ENCODE measurements at places on chromosomes 5 and 9.

GRCh38 chr5:151036556-151036955 is 16.2 kb downstream of the GPX3 start:
- DNase-seq: peak; percentile 60

- DNase-seq: no peak
These were observed 231.3 kb downstream of the ENC1 start for GRCh38 chr5:74409166-74409706.

DNA sequence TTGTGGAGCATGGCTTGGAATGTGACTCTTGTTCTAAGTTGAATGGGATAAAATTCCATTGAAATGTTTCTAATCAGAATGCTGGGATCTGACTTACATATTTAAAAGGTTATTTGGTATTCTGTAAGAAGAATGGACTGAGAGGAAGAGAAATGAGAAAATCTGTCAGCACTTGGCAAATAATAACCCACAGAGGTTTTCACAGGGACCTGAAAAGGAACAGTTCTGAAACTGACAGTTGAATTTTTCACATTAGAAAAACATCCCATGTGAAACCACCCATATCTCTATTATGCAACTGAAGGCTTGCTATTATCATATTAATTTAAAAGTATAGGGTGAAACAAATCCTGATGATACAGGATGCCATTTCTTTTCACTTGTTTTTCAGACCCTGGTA is 302.7 kb downstream of the EPB41L4A start:
- no peak for DNase-seq

DNA sequence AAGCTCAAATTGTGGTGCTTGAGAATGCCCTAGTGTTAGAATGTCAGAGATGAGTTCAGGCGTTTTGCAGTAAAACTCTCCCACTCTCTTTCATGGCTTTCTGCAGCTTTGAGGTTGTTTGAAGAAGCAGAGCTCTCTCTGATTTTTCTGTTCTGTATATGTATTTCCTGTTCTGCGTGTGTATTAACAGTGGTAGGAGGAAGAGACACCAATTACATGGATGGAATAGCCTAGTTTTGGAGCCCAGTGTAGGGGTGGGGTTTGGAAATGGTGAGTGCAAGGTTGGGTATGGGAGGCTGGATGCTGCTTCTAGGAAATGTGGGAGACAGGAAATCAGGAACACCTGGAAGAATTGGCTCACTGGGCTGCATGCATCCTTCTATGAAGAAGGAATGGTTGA is 12.4 kb downstream of the LARP1 start:
- DNase-seq: no peak

DNA sequence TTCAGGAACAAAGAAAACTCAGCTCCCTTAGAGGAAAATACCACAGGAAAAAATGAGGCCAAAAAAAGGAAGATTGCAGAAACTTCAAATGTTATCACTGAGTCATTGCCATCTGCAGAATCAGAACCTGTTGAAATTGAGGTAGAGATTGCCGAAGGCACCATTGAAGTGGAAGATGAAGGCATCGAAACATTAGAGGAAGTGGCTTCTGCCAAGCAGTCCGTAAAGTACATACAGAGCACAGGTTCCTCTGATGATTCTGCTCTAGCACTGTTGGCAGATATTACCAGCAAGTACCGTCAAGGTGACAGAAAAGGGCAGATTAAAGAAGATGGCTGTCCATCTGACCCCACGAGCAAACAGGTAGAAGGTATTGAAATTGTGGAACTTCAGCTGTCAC is 30.8 kb upstream of the NIM1K start:
- DNase-seq: no peak

GRCh38 chr9:114732823-114733222 is 50.8 kb upstream of the TEX48 start:
- peak; percentile 19 for DNase-seq

DNA sequence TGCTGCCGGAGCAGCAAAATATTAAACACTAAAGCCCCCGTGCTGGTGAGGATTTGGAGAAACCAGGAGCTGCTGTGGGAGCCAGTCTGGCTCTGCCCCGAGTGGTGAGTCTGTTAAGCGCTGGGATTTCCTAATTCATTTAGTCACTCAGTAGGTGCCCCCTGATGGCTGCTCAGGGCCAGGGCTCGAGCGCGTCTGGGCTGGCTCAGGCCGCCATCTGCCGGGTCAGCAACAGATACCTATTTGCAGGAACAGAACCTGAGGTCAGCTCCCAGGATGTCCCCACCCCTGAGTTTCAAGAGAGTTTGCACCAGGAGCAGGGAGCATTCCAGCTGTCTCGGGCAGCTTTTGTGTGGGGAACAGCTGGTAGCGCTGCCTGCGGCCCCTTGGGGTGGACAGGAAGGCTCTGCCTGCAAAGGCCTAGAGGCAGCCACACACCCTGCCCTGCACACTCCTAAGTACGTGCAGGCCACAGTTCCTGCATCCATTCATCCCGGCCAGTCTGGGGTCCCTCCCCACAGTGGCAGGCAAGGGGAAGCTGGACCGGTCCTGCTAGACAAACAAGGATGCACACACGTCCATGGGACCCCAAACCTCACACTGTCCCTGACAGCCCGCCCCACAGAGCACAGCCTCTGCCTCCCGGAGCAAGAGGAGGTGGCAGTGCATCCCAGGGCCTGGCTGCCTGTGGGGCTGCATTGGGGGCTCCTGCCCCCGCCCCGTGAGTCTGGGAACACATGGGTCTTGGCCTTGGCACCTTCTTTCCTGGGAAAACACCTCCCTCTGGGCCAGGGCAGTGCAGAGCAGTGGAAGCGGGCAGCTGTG is 83.7 kb downstream of the ADAMTS2 start:
- DNase-seq: no peak

- DNase-seq: no peak
These were observed 4.6 kb downstream of the TUBB4B start for GRCh38 chr9:137245450-137246421.

DNA sequence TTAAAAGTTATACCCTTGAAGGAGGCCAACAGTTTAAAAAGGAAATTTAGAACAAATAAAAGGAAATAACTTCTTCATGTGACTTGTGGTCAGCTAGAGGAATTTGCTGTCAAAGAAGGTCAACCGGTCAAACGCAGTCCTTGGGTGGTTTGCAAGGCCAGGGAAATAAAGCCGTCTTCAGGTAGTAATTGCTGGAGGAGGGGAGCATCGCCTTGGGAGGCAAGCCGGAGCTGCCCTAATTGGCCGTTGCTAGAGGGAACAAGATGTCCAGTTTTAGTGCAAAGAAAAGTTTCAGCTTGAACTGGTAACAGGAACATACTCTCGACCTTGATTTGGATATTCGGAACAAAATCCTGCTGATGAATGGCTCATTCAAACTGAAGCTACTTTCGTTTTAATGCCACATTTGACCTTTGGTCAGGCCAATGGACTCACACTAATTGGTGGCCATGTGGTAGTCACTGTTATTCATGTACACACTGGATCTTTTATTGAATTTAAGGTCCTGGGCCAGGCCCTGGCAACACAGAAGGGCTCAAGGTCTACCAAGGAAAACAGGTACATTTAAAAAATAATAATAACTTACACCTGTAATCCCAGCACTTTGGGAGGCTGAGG is 47.0 kb upstream of the MYO10 start:
- peak; percentile 87 for DNase-seq

GRCh38 chr5:154189256-154189818 is 1.2 kb upstream of the GALNT10 start:
- DNase-seq: peak; percentile 12

DNA sequence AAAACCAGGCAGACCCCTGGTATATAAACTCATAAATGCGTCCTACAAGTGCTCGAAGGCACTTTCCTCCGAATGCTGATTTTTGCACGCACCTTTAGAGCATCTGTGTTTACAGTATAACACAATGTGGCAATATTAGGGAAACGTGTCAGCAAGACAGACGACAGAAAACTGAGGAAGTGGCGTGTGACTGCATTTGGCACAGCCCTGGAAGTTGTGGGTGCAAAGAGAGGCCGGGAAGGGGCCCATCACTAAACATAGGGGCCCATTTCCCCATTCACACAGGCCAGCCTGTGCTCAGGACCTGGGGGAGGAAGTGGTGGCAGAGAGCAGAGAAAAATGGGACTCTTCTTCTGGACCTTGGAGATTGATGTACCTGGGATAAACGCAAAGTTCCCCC is 48.2 kb downstream of the RASGEF1C start:
- DNase-seq: no peak

GRCh38 chr5:56561455-56561854 is 253.9 kb upstream of the MAP3K1 start:
- DNase-seq: no peak

DNA sequence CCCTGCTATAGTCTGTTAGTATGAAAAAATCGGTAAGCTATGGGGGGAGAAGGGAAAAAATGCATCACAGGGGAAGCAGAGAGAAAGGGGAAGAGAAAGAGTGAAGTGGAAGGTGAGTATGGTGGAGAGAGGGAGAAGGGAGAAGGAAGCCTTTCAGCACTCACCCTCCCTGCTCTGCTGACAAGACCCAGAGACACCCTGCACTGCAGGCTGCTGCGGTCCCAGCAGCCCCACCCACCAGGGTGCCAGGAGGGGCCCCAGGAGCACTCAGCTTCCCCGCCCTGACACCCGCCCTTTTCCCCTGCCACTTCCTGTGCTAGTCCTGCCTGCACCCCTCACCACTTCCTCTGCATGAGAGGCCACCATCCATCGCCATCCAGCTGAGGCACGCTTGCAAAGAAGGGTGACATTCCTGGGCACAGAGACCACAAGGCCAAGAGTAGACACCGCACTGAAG is 12.7 kb downstream of the STK10 start:
- no peak for DNase-seq

DNA sequence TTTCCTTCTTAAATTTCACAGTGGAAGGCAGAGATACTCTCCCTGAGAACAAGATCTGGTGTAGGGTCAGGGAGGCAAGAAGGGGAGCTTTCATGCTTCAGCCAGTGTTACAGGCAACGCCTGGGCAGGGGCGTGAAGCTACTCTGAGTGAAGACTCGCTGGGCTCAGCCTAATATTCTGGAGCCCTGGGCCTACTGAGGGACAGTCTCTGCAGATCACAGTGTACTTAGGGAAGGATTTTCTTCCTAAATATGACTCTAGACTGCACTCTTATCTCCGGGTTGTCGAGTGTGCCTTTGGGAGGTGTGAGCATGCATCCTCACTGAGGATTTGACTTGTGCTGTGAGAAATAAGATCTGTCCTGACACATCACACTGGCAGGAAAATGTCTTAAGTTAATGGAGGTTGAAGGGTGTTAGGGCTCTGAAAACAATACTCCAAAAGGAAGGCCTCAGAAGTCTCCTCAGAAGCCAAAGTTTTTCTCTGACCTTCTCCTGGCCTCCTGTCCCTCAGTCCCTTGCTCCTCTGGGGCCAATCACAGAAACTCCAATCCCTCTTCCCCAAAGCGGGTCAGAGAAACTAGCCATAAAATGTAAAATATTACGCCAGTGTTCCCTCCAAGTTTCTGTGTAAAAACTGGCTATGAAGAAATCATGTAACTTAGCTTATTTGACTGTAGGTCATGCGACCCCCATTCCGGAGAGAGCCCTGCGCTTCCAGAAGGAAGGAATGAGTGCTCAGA is 156.8 kb upstream of the TBC1D2 start:
- DNase-seq: no peak

GRCh38 chr5:93583439-93583767 is 381 bp downstream of the NR2F1 start:
- no peak for DNase-seq

DNA sequence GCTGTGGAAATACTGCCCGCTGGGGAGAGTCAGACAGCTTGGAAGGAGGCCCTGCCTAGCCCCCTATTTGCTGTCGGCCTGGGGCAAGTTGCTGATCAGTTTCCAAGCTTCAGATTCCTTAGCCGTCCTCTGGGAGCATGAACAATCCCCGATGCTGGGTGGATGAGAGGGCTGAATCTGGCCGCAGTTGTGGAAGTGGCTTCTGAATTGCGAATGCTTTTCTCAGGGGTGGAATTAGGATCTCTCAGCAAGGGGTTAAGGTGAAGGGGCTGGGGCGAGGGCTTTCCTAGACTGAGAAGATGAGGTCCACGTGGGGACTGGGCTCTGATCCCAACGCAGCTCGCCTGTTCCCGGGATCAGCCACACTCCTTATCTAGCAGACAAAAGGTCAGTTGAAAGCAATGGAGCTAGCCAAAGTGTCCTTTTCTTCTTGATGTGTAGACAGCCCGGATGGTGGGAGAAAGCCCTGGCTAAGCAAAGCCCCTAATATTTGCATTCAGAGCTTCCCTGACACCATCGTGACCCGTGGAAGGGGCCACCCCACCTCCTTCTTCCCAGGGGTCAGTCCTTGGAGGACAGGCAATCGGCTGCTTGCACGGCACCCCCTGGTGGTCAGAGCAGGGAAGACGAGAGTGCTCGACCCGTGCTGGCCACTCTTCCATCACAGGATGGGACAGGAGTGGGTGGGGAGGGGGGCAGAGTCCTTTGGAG is 54.9 kb downstream of the COL15A1 start:
- peak; percentile 27 for DNase-seq

DNA sequence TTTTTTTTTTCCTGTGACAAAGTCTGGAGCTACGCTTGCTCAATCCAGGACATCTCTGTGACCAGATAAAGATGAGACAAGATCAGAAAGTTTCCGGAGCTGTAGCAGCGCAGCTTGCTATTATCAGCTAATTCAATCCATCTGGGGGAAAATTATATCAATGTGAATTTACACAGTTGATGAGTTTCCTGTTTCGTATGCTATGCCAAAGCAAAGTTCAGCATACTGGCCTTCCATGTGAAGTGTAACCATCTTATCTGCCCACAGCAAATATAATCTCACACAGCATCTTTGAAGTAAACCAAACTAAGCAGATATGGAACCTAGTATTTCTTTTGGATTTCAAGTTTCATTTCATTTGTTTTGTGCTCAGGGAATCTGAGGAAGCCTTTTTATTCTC is 1767.7 kb downstream of the EFNA5 start:
- DNase-seq: no peak

DNA sequence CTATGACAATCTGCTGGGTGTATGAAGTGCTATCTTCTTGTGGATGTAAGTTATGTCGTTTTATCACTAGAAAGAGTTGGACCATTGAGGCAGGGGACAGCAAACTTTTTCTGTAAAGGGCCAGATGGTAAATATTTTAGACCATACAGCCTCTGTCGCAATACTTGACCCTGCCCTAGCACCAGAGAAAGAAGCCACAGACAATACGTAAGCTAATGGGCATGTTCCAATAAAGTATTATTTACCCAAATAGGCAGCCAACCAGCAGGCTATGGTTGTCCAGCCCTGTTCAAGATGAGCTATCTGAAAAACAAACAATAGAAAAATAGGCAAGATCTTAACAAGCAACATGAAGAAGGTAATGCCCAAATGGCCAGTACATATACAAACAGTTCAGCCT is 36.4 kb downstream of the MTX3 start:
- DNase-seq: no peak
